ENCODE measurements at places on chromosomes 5 and 9.

- DNase-seq = no peak
Observed at GRCh38 chr9:125999504-125999881, 252.3 kb downstream of the PBX3 start.

DNA sequence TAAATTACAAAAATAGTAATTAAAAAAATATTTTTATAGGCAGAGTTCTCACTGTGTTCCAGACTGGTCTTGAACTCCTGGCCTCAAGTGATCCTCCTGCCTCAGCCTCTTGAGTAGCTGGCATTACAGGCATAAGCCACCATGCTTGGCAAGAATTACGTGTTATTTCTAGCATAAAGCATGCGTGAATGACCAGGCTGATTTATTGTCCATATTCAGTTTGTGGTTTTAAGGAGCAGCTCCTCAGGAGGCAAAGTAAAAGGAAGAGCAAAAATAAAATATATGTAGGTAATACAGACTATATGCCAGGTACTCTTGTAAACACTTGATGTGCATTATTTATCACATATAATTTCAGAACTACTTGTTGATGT lies 7.1 kb upstream of the CD180 start:
- DNase-seq = no peak

DNA sequence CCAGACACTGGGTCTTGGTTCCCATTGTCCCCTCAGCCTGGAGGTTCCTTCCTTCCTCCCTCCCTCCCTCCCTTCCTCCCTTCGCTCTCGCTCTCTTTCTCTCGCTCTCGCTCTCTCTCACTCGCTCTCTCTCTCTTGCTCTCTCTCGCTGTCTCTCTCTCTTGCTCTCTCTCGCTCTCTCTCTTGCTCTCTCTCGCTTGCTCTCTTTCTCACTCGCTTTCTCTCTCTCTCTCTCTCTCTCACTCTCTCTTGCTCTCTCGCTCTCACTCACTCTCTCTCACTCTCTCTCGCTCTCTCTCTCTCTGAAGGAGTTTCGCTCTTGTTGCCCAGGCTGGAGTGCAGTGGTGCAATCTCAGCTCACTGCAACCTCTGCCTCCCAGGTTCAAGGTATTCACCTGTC lies 23.4 kb downstream of the LAMC3 start:
- no peak for DNase-seq

GRCh38 chr5:33764786-33765185 lies 127.0 kb downstream of the ADAMTS12 start:
- no peak for DNase-seq

GRCh38 chr5:124633209-124633608 lies 113.2 kb downstream of the ZNF608 start:
- no peak for DNase-seq

- no peak for DNase-seq
Observed at GRCh38 chr5:133473291-133473690, 139.1 kb downstream of the FSTL4 start.

- DNase-seq = no peak
Observed at GRCh38 chr9:16309469-16310271, 560.8 kb downstream of the BNC2 start.

- no peak for DNase-seq
Observed at GRCh38 chr9:98142182-98142907, 23.3 kb upstream of the TRIM14 start.

DNA sequence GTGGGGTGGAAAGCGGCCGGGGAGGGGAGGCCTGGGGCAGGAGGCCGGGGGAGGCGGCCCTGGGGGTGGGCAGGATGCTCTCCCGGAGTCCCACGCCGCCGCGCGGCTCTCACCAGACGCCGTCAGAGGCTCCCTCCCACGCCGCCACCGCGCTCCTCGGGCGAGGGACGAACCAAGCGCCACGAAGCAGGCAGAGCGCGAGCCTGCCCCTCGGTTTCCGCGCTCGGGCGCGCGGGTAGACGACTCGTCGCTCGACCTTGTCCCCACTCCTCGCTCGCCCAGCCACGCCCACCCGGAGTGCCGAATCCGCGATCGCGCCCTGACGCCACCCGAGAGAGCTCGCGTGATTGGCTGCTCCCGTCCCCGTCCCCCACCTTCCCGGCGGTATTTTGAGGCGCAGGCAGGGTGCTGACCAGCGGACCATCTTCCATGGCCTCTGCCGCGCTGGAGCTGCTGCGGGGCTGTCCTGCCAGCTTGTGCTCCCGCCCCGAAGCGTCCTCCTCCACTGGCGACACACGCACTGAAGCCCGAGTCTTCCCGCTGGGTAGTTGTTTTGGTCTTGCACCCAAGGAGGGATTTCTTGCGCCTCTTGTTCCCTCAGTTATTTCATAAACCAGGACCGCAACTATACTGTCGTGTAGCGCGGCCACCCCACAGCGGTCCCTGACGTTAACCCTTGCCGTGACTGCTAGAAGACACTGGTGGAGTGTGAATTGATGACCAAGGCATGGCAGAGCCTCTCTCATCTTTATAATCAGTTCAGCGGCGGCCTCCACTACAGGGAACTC lies at the start of gene GNE:
TSS of gene GNE (minus strand) at position 241 of the 788 bp plus-strand sequence. CDS start 9,093 bp downstream, outside the sequence.
- peak; percentile 99 for DNase-seq

DNA sequence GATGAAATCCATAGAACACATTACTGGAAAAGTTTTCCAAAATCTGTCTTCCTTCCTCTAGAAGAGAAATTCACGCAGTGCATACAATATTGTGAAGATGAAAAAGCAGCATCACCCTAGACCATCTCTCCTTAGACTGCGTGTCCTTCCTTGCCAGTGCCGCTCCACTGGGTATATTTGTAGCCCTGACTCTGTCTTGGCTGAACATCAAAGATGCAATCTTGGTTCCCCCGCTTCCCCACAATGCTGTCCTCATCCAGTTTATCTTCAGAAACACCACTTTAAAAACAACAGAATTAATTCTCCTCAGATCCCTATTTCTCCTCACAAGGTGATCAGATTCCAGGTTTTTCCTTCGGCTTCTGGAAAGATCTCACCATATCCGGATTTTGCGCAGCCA lies 53.9 kb downstream of the ROR2 start:
- no peak for DNase-seq

DNA sequence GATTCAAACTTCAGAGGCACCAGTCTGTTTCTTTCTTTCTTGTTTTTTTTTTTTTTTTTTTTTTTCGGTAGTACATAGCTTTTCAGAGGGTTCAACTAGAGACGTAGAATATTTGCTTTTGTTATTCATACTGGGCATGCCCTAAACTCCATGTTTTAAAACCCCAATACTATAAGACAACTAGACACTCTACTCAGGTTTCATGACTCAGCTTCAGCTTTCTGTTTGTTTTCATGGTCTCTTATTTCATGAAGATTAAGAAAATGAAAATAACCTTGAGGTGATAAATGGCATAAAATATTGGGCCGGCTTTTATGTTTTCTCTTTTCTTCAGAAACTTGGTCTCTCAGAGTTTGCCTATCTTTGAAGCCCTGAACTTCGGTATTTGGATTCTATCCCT lies 2126.3 kb upstream of the ACO1 start:
- DNase-seq = no peak

DNA sequence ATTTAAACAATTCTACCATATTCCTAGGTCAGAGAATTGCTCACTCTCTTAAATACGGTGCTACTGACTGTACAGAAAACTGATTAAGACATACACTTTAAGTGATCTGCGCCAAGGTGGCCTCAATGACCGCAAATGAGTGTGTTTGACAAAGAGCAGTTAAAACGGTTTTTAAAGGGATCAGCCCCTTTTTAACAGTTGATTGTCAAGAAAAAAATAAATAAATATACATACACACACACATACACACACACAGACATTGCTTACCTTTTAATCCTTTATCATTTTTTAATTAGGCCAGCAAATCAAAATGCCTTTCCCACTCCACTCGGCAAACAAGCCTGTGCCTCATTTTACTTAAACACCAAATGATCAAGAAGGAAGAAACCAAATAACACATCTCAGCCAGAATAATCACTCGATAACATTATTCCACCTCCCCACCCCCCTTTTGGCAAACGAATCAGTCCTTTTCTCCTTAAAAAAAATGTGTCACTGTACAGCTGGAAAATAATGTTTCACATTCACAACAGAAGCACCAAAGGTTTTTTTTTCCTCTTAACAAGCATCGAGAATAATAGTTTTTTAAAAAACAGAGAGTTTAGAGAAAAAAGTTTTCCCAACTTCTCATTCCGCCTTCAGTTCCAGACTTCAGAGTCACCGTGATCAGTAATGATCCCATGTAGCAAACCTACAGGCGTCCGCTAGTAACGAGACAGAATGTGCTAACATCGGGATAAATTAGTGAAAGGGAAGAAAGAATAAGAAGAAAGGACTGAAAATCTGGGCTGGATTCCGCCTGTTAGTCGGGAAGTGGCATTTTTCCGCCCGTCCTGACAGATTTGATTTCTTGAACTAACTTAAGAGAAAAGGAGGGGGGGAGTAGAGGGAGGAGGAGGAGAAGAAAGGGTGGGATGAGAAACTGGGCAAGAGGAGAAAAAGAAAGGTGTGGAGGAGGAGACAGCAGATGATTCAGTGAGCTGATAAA lies at the start of gene ZNF608:
TSS of gene ZNF608 (minus strand) at position 712 of the 988 bp plus-strand sequence. CDS start 1,650 bp downstream, outside the sequence.
- no peak for DNase-seq

- DNase-seq = no peak
Observed at GRCh38 chr9:76608575-76609273, 149.7 kb downstream of the GCNT1 start.

DNA sequence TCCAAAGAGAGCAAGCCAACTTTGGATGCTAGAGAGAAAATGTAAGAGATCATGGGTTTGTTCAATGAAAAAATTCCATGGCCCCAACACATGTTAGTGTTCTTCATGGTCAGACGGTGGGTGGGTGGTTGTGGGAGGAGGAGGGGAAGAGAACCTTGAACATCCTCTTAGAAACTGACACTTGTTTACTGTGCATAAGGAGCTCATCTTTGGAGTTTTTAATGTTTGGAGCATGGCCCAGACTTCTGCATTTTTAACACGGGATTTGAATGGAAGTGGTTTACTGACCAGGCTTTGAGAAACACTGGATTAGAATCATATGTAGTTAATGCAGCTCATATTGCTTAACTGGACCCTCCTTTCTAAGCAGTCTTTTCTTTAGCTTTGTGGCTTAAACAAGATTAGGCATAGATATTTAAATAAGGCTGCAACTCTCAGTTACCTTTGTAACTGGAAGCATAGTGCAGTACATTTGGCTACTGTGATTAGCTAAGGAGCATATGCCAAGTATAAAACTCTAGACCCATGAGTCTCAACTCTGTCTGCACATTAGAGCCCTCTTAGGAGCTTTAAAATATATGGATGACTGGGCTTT lies 60.1 kb downstream of the FOCAD start:
- DNase-seq = no peak

DNA sequence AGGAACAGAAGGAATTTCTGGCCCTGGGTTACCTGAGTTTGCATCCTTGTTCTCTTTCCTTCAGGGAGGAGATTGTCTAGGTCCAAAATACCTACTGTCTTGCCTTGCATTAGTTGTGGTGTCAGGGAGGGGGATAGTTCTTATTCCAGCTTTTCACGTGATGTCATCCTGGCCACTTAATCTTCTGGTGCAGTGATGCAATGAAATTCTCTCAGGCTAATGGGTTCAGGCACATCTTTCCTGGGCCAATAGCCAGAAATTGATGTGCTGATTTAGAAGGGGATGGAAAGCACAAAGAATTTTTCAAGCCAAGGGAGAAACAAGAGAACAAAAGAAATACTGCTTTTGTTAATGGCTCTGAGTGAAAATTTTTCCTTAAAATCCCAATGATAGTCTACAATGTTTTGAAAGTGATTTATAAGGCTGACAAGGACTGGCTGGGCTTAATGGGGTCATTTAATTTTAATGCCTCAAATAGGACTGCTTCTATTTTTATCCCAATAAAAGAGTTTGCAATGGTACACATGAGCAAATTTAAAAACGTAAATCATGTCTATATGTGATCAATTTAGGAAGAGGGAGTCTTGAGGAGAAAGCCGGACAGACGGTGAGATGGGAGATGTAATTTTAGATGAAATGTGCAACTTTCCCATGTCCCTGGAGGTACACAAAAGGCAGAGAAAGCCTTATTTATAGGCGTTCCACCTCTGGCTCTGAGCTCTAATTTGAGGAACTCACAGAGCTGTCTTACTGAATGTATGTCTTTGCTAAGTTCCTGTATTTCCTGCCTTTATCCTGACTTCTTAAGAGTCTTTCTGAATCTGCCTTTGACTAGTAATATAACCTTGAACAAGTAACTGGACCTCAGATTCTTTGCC lies 89.3 kb upstream of the SV2C start:
- no peak for DNase-seq

DNA sequence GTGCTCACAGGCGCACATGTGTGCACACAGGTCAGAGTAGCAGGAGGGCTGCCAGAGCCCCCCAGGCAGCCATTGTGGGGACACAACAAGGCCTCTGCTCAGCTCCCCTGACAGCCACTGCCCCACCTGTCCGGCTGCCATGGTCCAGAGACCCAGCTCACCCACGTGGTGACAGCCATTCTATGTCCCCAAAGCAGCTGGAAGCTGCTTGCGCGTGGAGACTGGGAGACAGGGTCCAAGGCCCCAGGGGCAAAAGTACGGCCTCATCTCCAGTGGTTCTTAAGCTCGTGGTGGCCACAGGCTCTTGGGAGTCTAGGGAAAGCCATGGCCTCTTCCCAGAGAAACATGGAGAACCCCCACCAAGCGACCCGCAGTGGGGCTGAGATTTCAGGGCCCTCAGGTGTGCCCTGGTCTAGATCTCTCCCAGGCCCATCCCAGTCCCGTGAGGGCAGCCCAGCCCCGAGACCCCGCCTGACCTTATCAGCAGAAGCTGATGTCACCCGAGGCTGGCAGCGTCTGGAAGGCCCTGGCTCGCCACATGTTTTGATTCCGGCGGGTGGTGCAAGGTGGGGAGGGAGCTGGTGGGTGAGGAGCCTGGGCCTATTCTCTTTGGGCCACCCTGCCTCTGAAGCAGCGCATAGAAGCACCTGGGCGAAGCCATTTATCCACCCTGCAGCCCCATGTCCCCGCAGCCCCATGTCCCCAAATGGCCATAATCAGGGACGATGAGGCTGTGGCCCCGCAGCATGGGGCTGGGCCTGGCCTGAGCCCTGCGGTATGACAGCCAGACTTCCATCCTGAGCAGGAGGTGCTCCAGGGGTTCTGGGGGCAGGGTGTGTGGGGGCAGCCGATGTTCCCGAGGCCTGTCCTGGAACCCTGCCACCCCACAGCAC lies 31.7 kb downstream of the GLT6D1 start:
- no peak for DNase-seq

GRCh38 chr5:16936150-16936988 lies at the start of gene MYO10:
Gene MYO10 (minus strand): TSS chr5:16936288. CDS start chr5:16935808, 480 bp downstream.
- DNase-seq = peak; percentile 67

DNA sequence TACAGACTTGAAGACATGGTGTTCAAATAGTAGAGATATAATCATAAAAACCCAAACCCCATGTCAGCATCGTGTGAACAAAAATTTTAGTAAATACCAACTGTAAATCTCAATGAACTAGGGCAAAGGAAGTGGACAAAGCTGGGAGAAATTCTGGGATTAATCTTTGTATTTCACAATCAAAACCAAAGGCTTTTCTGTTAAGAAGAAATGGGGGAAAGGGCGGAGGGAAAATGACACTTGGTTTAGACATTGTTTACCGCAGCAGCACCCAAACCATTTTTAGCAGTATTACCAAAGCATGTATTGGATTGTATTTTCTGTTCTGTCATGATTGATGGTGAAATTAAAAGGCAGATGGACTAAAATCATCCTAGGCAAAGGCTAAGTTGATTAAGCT lies 134.2 kb upstream of the PRSS3 start:
- no peak for DNase-seq

GRCh38 chr5:122316656-122317055 lies 4.6 kb downstream of the SNCAIP start:
- DNase-seq = no peak
